LHCN-M2 (cell line): ENCODE measurements at places on chromosomes 7 and 10.

GRCh38 chr10:16853201-16853600, 36.0 kb upstream of the RSU1 start:
- peak; percentile 67 for DNase-seq

GRCh38 chr7:134829380-134829986, 50.0 kb downstream of the CALD1 start:
- no peak for DNase-seq

GRCh38 chr10:126402721-126403695, 14.7 kb upstream of the ADAM12 start:
- no peak for DNase-seq

- no peak for DNase-seq
These were observed 37.7 kb upstream of the ZNF107 start for GRCh38 chr7:64628192-64628591.

GRCh38 chr7:71787513-71787912, 624.6 kb downstream of the CALN1 start:
- peak; percentile 7 for DNase-seq

GRCh38 chr10:67107670-67108069, 181.8 kb downstream of the LRRTM3 start:
- no peak for DNase-seq
